Iris pigment epithelial cell (primary cell): ENCODE measurements at places on chromosomes 11 and 22.

GRCh38 chr11:134932761-134933160 is 520.7 kb upstream of the B3GAT1 start:
- DNase-seq: no peak

DNA sequence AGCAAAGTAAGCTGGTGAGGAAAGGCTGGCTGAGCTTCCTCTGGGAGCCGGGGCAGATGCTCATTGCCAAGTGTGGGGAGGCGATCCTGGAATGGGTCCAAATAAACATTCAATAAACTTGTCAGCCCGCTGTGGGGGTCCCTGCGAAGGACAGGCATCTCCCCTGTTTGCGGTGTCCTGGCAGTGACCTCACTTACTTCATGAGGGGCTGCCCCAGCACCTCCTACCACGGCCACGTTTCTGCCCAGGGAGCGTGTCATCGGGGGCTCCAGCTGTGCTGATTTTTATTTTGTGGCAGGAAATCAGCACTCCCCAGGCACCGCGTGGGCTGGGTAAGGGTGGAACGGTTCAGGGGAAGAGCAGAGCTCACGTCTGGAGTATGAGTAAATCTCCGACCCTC is 493.9 kb upstream of the B3GAT1 start:
- no peak for DNase-seq

- DNase-seq: no peak
These were observed 21.9 kb downstream of the TTLL8 start for GRCh38 chr22:50035976-50036724.

DNA sequence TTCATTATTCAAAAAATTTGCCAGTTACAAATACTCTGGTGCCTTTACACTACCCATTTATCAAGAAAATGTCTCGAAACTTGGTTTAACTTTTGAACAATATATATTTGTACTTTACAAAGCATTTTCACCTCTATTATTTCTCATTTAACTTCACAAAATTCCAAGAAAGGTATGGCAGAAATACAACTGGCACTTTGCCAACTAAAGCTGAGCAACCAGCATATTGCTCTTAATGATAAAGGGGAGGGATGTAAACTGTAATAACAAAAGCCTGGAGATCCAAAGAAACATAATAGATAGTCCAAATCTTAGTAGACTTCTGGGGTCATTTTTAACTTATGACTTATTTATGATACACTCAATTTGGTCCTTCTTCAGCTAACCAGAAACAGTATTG is 7.7 kb downstream of the PITPNB start:
- no peak for DNase-seq

DNA sequence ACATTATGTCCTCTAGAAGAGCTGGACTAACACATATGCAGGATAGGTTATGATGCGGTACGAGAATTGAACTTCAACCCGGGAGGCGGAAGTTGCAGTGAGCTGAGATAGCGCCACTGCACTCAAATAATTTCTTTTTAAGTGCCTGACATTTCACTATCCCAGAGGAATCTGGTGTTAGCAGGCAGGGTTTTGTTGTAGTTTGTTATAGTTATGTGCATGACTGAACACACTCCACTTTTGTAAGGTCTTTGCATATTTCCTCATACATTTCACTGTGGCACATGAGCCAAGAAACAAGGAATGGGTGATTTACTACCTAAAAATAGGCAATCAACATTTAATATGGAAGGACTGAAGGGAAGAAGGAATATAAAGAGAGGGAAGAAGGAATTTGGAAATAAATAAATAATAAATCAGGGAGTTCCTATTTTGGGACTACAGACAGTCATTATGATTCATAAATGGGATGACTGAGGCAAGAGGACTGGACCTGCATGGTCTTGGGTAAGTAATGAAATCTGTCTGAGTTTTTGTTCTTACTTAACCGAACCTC is 8.7 kb upstream of the HIPK3 start:
- DNase-seq: peak; percentile 33

GRCh38 chr11:72875736-72876135 is 61.5 kb downstream of the ATG16L2 start:
- no peak for DNase-seq

- no peak for DNase-seq
These were observed 5.7 kb downstream of the C11orf54 start for GRCh38 chr11:93747122-93747521.

DNA sequence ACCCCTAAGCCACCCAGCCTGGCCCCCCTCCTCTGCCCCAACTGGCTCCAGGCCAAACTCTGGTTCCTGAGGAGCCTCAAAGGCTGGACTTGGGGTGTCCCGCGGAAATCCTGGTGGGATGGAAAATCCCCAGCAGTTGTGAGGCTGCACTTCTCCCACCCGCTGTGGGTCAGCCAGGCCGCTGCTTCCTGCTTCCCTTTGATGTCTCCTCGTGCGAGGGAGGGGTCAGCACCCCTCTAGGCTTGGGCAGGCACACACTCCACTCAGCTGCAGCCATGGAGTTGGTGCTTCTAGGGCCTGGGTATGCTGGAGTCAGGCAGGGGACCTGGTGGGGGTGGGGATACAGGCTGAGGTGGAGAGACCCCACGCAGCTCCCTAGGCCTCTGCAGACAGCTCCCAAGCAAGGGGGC is 12.0 kb downstream of the KCNQ1OT1 start:
- no peak for DNase-seq

GRCh38 chr11:103494491-103494890 is 385.3 kb downstream of the DYNC2H1 start:
- DNase-seq: peak; percentile 10

GRCh38 chr11:72373163-72373562 is 61.2 kb downstream of the CLPB start:
- no peak for DNase-seq

DNA sequence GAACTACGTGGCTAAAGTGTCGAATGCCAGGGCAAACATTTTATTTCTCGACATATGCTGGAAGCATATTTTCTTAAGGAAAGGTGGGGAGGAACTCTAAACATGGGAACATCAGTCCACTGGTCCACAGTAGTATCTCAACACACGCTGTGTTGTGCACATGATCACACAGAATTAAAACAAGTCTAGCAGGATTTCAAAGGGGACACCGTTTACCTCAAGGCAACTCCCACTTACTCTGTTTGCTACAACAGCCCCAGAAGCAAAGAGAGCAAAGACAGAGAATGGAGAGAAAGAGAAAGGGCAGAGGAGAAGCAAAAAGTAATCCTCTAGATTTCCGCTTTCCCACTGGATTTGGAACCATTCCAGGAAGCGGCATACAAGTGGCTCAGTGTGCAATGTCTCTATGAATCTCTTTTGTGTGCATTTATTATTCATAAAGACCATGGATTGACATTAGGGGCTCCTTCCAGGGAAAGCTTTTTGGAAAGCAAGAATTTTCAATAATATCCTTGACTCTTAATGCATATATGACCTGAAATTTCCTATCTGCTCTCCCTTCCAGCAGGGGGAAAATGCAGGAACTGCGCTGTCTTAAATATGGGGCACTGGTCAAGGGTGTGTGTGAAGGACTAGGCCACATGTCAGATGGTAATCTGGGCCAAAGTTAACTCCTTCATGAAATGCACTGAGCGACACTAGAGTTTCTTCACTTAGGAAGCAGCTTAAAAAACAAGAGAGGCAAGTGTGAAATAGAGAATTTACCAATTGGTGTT is 34.8 kb upstream of the CCDC34 start:
- peak; percentile 36 for DNase-seq

- DNase-seq: peak; percentile 76
These were observed 744.7 kb downstream of the KCNA4 start for GRCh38 chr11:29272019-29272654.

DNA sequence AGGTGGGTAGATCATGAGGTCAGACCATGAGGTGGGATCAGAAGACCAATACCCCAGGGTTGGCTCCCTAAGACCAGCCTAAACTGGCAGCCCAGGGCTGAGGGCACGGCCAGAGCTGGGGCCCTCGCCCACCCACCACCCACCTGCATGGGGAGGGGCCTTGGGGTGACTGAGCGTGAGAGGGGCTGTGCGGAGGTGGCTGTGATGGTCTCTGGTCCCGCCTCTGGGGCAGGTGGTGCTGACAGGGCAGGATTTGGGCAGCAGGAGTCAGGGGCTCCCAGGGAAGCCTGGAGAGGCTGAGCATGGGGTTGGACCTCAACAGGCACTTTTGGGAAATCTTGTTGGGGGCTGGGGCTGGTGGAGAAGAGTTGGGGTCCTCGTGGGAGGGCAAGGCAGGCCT is 39.8 kb upstream of the MUC5AC start:
- no peak for DNase-seq

DNA sequence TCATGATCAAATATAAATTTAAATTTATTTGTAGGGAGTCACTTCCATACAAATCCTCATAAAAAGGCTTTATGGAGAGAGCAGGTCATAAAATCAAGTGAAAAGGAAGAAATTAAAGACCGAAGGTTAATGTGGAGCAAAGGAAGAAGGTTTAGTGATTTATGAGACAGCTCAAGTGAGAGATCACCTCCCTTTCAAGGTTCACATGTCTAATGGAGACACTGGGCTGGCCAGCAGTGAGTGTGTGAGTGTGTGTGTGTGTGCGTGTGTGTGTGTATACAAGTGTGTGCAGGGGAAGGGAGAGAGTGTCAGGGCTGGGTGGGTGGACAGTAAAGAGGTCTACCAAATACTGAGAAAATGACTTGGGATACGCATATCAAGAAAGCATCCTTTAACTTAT is 251.2 kb downstream of the FAT3 start:
- DNase-seq: no peak

- no peak for DNase-seq
These were observed 3.8 kb downstream of the CPT1A start for GRCh38 chr11:68837583-68838571.

DNA sequence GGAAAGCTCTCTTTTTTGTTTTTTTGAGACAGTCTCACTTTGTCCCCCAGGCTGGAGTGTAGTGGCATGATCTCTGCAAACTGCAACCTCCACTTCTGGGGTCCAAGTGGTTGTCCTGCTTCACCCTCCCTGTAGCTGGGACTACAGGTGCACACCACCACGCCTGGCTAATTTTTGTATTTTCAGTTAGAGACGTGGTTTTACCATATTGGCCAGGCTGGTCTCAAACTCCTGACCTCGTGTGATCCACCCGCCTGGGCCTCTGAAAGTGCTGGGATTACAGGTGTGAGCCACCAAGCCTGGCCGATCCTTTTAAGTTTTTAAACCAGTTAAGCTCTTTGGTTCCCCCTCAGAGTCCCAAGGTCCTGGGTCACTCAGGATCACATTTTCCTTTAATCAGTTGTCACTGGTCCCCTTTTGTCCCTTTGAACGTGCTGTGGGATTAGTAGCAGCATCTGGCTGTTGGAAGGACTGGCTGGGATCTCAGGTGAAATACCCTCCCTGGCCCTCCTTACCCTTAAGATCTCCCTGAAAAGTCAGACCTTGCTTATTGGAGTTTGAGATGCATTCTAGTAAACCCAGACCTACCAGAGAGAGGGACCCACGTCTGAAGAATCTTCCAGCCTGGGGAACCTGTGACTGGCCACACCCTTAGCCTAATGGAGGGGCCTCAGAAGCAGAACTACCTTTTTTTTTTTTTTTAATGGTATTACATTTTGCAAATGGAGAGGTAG is 8.1 kb downstream of the MALAT1 start:
- peak; percentile 92 for DNase-seq

DNA sequence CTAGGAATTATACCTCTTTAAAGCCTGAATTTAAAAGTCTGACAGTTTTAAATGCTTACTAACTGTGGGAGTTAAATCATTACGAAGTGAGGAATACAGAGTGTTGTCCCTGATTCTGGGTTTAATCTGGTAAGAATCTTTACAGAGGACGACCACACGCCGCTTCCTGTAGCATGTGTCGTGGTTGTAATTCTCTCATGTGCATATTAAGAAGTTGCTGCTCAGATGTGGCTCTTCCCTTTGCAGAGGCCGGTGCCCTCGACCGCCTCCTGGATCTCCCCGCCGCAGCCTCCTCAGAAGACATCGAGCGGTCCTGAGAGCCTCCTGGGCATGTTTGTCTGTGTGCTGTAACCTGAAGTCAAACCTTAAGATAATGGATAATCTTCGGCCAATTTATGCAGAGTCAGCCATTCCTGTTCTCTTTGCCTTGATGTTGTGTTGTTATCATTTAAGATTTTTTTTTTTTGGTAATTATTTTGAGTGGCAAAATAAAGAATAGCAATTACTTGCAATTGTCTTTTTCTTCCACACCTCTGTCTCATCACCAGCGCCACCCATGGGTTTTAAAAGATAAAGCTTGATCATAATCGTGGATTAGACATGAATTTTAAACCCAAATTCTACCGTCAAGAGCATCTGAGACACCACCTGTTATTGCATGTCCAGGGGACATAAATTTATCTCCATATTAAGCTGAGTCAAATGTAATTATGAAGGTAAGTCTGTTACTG is 6.5 kb downstream of the GAL start:
- no peak for DNase-seq

- DNase-seq: peak; percentile 50
These were observed 1.0 kb upstream of the C11orf86 start for GRCh38 chr11:66973956-66974580.

- no peak for DNase-seq
These were observed 45.5 kb downstream of the FAR1 start for GRCh38 chr11:13713982-13714381.

- DNase-seq: no peak
These were observed 31.1 kb downstream of the FAM83F start for GRCh38 chr22:40025856-40026255.

- peak; percentile 79 for DNase-seq
These were observed 87.4 kb upstream of the ARHGAP32 start for GRCh38 chr11:129279326-129280026.

DNA sequence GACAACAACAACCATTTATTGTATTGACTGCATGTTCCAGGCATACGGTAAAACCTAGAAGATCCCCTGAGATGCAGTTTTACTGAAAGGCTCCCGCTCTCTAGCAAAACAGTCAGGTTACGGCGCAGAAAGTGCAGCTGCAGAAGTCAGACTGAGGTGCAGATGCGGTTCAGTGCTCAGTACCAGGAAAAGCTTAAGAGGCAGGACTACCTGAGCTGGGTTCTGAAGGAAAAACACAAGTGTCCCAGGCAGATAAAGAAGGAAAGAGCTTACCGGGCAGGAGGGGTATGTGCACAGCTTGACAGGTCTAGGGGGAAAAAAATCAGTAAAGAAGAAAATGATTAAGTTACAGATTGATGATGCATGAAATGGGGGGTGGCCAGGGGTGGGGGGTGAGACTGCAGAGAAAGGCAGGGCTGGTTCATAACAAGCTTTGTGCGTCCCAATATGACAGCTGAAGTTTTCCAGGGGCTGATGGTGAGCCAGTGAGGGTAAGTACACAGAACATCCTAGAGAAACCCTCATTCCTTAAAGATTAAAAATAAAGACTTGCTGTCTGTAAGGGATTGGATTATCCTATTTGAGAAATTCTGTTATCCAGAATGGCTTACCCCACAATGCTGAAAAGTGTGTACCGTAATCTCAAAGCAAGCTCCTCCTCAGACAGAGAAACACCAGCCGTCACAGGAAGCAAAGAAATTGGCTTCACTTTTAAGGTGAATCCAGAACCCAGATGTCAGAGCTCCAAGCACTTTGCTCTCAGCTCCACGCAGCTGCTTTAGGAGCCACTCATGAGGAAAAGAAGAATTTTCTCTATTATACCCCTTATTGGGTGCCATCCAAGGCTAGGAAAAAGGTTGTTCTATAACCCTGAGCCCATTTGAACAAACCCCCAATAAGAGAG is 11.9 kb downstream of the LARGE1 start:
- no peak for DNase-seq

GRCh38 chr11:123586568-123586967 is 67.9 kb downstream of the SCN3B start:
- no peak for DNase-seq

GRCh38 chr11:103384652-103385051 is 275.4 kb downstream of the DYNC2H1 start:
- DNase-seq: peak; percentile 12
